ENCODE measurements at places on chromosomes 7 and 10.

DNA sequence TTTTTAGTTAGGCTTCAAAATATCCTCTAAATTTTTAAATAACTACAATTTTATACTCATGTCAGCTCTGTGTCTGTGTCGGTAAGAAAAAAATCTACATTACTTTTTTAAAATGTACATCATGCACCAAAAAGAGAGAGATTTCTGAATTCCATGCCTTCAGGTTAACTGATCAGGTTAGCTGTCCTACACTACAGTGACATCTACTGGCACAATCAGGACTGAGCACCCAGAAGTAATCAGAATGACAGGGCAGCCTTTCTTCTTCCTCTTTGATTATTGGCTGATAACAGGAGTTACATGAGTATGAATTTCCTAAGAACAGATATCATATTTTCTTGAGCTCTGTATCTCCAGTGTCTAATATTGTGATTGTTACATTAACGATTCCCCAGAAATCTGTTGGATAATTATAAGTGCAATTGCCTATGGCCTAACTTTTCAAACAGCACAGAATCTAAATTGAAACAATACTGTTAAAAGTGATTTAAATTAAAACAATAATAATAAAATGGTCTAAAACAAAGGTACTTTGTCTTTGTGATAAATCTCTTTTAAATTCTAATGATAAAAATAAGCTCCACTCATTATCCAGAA lies 41.8 kb upstream of the HYCC1 start:
- DNase-seq = peak; percentile 46

DNA sequence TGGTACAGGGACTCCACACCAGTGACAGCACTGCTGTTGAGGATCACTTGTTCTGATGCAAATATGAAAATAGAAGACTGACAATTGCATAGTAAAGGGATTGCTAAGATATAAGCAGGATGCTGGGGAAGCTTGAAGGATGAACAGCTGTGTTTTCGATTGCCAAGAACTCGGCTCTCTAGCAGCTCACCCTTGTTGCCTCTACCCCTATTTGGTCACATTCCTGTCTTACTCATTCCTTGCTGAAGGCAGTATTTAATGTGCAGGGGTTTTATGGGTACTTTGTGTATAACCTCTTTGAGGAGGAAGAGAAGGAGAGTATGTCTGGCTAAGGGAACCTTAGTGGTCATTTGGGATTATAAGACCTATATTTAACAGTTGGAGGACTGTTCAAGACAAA lies 218.8 kb downstream of the AUTS2 start:
- DNase-seq = no peak

GRCh38 chr7:135980012-135980551 lies 2.9 kb upstream of the MTPN start:
- no peak for DNase-seq

- no peak for DNase-seq
Observed at GRCh38 chr7:50860598-50860997, 77.9 kb upstream of the GRB10 start.

DNA sequence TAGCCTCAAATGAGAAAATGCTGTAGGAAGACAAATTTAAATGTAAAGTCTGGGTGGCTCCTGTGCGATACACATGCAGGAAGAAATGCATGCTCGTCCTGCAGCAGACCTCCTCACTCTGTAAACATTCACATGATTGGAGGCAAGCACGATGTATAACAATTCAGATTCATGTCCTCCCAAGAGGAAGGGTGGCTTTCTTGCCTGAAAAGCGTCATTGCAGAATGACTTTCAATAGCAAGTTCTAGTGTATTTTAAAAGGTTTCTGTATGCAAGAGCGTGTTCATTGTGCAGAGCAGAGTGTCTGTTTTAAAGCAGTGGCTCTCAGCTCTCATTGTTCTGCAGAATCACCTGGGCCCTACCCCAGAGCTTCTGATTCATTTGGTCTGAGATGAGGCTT lies 170.3 kb upstream of the CELF2 start:
- no peak for DNase-seq

DNA sequence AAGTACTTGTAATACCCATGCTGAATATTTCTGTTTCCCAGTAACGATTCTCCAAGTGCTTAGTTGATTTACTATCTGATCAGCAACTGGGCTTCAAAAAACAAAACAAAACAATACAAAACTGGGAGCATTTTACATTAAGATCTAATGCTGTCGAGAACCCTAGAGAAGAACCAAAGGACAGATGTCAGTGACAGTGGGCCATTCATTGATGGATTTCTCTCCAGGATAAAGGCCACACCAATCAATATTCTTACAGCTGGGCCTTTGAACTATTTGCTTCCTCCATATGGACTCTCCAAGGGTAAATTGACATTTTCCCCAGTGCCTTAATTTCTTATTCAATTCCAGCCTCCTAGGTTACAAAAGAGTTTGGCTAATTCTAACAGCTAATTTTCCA lies 217.5 kb downstream of the ADAM12 start:
- no peak for DNase-seq

DNA sequence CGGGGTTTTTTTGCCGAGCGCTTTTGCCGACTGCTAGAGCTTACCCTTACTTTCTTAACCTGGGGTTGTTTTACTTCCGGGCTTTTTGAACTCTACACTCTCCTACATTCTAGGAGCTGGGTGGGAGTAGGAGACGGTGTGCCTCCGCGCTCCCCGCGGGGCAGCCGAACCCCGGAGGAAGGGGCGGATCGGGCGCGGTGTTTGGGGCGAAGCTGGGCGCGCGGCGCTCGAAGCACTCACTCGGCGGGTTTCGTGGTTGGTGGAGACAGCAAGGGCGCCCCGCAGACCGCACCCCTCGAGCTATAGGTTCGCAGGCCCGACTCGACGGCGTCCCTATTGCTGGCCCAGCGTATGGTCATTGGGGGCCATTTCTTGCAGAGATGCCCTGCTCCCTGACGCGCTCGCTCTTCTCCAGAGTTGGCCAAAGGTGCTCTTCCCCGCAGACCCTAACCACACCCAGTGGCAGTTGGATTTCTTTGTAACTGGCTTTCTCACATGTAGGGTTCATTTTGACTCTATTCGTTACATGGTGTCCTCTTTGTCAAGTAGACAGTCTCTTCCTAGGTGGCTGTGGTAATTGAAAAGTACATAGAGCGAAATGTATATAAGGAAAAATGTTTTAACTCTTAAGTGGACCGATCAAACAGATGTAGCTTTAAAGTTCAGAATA lies 364 bp downstream of the ZNF518A start:
- DNase-seq = peak; percentile 78

GRCh38 chr7:2405201-2405600 lies 1.8 kb downstream of the CHST12 start:
- no peak for DNase-seq

Data from GM12864 (cell line).